ENCODE measurements at places on chromosomes 13 and 19. TPM values are rescaled to one million over a fixed set of nuclear protein-coding genes. Genes with fewer than 3 reads are reported as not detected.

Gene PNKP
- total RNA-seq: 48.1 TPM

Gene LILRA1
- not detected for total RNA-seq

Gene CLDND2
- total RNA-seq: 3.3 TPM

Gene LAIR1
- not detected for total RNA-seq

Gene ADPRHL1
- 18.6 TPM for total RNA-seq

Gene KLK2
- total RNA-seq: 0.13 TPM

Gene LPAR6
- 0.98 TPM for total RNA-seq

Gene KISS1R
- total RNA-seq: 0.29 TPM

Gene TYROBP
- not detected for total RNA-seq

Gene SLC6A16
- 1.3 TPM for total RNA-seq

Gene ZNF845
- 3.3 TPM for total RNA-seq

Gene ZNF154
- not detected for total RNA-seq

Gene CCDC159
- total RNA-seq: 4.8 TPM

Gene C19orf38
- not detected for total RNA-seq

Gene SPRED3
- total RNA-seq: 2.2 TPM

Gene ATP8B3
- 1.9 TPM for total RNA-seq

Gene FXYD7
- total RNA-seq: not detected

Gene PSG6
- total RNA-seq: 0.11 TPM

Gene TMPRSS9
- total RNA-seq: not detected

Gene NFIC
- 46.7 TPM for total RNA-seq

Gene IL4I1
- total RNA-seq: 0.74 TPM

All from A549 treated with AZD2906 at 1 μM for 4 hours (cell line).